ENCODE measurements at places on chromosomes 2 and 18.

- no peak for DNase-seq
Observed at GRCh38 chr2:120921457-120921856, 185.8 kb downstream of the GLI2 start.

GRCh38 chr2:121974897-121975661, 219.6 kb downstream of the TSN start:
- no peak for DNase-seq

GRCh38 chr2:28620291-28620793, 124.5 kb downstream of the PLB1 start:
- no peak for DNase-seq

GRCh38 chr2:157302492-157303099, 23.0 kb downstream of the ERMN start:
- DNase-seq, result no peak

- no peak for DNase-seq
Observed at GRCh38 chr2:98883780-98884211, 52.2 kb downstream of the CRACDL start.

DNA sequence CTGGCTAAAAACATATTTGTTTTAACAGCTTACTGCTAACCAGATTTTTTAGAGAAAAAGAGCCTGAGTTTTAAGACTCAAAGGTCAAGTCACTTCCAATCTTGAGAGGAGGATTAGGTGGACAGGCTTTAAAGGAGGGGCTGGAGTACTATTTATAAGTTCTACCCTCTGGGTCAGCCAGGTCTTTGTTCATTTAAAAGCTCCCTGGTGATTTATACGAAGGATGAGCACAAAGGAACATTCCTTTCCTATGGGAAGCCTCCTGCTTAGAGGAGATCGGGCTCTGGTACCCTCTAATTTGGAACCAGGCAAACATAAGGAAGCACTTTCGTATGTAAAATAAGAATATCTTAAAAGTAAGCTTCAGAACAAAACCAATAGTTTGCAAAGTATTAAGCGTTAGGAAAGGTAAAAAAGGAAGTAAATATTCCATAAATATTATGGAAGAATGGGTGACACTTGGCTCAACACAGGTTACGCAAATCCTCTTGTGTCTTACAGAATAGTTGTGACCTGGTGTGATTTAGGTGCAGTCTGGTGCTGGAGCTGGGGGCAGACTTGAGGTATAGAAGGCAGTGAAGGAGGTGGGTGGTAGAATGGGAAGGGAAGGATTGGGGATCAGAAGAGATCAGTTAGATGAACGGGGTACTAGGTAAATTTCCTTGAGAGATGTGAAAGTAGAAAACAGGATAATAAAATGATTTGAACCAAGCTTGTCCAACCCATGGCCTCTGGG, 35.6 kb downstream of the PDE6D start:
- DNase-seq, result no peak

GRCh38 chr2:65429786-65430602, 2.4 kb downstream of the SPRED2 start:
- no peak for DNase-seq

DNA sequence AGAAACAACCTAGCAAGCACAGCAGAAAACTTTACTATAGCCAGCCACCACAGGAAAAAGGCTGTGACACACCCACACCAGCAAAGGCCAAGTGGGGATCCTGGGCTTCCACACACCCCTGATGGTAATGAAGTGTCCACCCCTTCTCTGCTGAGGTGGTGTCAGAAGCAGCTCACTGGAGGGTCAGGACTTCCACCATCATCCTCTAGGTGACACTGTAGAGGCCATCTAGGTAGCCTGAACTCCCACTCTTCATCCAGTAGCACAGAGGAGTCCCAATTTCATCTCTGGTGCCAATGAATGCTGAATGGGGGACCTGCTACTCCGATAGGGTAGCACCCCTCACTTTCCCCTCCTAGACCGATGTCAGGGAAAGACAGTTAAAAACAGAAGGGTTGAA, 1544.4 kb downstream of the LRP1B start:
- no peak for DNase-seq
